ENCODE measurements at places on chromosomes 6 and 20.

DNA sequence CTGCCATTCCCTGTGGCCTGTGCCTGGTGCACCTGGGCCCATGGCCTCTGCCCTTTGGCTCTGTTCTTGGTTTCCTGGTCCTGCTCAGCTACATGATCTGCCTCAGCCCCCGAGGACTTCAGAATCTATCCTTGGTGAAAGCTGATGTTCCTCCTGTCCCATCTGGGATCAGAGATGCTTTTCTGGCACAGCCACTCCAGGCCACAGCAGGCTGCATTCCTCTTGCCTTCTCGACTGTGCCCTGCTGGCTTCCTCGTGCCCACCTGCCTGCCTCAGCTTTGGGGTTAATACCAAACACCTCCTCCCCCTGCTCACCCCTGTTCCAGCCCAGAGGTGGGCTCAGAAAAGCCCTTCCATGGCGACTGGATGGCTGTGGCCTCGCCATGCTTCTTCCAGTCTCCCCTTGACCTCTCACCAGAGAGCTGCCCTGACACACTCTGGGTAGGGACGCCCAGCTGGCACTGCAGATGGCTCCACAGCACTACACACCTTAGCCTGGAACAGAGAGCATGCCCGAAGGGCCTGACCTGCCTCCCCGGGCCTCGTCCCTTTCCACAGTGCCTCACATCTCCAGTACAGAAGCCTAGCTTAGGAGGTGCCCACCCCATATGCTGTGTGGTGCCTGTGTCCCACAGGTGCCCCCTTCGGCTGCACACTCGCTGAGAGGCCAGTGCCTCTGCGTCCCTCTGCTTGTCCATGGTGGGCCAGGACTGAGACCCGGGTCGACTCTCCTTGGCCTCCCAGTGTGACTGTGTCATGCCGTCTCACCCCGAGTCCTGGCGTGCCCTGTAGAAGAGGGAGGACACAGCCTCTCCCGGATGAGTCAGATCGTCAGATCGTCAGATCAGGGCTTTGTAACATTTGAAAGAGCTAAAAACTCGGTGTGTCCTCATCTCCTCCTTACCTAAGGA is 148.8 kb downstream of the DTNBP1 start:
- DNase-seq, result no peak

DNA sequence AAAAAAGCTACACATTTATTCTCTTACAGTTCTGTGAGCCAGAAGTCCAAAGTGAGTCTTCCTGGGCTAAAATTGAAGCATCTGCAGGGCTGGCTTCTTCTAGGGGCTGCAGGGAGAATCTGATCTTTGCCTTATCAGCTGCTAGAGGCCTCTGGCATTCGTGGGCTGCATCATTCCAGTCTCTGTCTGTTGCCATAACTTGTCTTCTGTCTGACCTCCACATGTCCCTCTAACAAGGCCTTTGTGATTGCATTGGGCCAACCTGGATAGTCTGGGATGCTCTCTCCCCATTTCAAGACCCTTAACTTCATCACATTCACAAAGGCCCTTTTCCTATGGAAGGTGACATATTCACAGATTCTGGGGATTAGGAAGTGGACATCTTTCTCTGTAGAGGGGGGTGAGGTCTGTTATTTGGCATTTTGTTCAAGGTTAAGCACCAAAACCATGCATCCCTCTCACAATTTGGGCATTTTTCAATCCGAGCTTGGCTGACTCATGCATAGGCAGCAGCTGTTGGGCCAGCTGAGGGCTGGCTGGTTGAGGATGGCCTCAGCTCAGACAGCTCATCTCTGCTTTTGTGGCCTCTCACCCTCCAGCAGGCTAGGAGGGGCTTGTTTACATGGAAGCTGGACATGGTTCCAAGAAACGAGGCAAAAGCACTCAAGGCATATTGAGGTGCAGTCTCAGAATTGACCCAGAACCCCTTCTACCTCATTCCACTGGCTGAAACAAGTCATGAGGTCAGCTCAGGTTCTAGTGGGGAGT is 116.1 kb upstream of the NXT1 start:
- DNase-seq, result no peak

- no peak for DNase-seq
These were observed 92.9 kb downstream of the ANKRD60 start for GRCh38 chr20:58135441-58136148.

- DNase-seq, result no peak
These were observed 219.5 kb downstream of the BTBD9 start for GRCh38 chr6:38420207-38420606.

GRCh38 chr6:82842721-82843120 is 222.9 kb downstream of the UBE3D start:
- no peak for DNase-seq

DNA sequence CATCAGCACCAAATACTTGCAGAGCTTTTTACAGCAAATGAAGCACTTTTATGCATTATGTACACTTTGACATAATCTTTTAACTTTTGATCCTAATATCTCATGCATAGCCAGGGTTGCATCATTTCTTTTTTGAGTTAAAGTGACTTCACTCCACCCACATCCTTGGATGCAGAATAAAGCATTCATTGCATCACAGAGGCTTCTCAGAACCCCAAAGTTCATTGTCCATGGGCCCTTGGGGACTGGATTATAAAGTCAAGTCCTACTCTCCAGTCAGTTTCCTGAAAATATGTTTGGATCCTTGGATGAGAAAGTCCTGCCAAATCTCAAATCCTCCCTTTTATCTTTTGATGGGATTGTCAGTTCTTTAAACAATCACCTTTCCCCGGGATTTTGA is 10.6 kb upstream of the EFHC1 start:
- no peak for DNase-seq

DNA sequence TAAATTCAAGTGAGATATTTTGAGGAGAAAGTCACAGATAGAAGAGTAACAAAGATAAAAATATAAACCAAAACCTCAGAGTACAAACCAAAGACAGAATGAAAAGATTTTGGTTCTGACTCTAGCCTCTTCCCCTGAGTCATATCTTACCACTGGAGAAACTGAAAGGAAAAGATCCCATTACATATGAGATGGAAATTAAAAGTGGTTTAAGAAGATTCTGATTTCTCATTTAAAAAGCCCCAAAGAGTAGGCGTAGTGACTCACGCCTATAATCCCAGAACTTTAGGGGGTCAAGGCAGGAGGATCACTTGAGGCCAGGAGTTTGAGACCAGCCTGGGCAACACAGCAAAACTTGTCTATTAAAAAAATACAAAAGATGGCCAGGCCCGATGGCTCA is 30.6 kb downstream of the SPINT4 start:
- DNase-seq, result no peak

DNA sequence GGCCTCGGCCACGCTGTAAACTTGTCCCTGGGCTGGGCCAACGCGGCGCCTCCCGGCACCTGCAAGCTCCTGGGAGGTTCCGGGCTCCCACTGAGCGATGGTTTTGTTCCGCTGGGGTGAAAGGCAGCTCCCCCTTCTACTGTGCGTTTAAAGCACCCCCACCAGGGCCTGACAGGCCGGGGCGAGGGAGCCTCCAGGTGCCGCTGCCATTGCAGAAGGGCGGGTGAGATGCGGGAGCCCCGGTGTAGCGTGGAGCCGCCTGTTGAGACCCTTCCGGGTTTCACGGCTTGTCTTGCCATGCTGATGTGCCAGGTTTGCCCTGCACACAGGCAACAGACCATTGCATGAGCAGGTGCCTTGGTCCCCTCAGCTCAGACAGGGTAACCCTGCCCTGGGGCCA is 2.9 kb downstream of the COL20A1 start:
- DNase-seq, result no peak

- no peak for DNase-seq
These were observed 161.5 kb downstream of the MRPL14 start for GRCh38 chr6:43965628-43966373.

DNA sequence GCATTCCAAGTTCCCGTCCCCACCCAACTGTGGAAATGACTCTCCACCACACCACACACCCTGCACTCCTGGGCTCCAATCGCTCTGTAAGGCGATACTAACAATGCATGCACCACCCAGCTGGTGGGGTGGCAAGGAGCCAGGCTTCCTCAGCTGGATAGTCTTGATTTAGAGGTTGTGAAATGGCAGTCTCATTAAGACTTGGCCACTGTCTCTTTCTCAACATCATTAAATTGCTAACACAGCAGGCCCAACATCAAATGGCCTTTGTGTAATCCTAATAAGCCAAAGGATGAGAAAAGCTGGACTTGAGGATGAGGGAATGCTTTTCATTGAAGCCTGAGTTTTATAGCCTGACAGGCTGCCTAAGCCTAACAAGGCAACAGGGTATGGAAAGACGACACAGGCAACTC is 223.7 kb downstream of the GMDS start:
- DNase-seq, result peak; percentile 62

DNA sequence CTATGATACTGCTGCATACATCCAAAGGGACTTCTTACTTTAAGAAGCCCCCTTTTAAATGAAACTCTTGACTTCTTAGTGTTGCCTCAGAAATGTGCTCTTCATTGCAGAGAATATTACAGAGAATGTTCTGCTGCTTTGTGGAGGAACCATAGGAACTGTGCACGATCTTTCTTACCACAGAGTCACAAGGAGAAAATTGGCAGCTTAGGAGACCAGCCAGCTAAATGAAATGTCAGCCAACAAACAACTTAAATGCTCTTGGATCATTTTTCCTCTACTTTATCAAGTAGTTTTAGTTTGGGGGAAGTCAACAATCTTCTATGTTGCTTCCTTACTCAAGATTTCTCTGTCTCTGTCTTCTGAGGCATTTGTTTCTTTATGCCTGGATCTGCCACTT is 125.9 kb upstream of the MLIP start:
- DNase-seq, result no peak

DNA sequence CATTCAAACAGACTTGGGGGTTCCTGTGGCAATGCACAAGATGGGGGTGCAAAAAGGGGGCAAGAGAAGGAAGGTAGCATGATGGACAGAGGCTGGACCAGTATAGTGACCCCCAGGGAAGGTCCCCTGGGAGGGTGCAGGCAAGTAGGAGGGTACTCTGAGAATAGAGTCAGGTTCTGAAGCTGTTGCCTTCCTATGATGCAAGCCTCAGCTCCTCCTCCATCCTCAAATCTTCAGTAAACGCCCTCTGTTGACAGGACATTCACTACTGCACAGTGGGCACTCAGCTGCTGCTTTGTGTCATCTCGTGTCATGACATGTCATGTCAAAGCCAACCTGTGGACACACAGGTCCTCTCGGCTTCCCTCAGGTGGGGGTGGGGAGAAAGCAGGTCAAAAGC is 5.8 kb upstream of the SDCBP2 start:
- DNase-seq, result peak; percentile 34

DNA sequence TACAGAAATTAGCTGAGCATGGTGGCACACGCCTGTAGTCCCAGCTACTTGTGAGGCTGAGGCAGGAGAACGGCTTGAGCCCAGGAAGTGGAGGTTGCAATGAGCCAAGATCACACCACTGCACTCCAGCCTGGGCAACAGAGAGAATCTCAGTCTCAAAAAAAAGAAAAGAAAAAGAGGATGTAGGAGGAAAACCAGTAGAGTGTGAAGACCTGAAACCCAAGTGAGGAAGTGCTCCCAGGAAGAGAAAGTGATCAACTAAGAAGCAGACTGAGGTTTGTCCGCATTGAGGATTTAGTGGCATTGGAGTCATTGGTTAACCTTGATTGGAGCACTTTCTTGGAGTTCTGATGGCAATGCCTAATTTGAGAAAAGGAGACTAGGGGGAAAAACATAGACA is 20.6 kb upstream of the TASP1 start:
- DNase-seq, result no peak

- DNase-seq, result no peak
These were observed 62.8 kb downstream of the ZFAND3 start for GRCh38 chr6:37882292-37882691.

DNA sequence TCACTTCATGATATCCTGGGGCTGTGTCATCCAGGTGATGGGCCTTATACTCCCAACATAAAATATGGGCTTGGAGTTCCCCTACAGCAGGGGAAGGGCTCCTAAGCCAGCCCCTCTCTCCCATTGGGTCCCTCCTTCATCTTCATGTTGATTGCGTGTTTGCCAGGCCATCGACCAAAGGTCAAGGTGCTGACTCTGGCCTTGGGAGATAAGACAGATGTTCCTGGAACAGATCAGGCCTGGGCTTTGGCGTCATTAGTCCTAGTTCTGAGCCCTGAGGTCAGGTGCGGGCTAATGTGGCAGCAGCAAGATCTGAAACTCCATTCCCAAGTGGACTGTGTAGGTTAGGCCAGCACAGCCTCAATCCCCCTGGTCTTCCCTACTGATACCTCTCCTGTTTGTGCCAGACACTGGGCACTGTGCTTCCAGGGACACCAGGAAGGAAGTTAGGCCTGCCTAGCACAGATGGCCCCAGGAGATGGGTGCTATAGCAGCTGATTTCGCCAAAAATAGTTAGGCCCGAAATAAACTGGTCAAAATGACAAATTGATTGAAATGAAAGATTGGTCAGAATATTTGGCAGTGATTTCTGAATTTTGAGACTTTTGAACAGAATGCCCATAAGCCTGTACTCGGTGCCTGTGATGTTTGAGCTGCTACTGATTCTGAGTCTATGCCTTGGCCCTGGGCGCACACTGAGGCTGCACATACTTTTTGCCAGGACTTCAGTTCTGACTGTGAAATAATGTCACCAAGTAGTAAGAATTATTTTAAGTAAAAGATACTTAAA is 28.8 kb downstream of the EPB41L1 start:
- no peak for DNase-seq

DNA sequence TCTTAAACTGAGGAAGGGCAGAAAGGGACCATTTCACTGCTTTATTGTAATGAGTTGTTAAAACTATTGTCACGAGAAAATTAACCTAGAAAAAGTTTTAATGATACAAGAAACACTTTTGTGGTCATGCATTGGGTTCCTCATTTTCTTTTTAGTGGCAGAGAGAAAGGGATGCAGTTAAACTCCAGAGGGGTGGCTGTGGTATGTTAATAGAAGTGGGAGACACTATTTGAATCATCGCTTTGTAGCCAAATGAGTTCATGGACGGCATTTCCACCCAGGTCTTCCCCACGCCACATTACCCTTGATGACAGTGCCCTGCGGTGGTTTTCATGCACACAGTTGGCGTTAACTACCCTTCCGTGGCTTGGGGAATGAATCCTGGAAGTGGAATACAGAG is 235.6 kb downstream of the PLCB1 start:
- peak; percentile 59 for DNase-seq

- peak; percentile 12 for DNase-seq
These were observed 92.8 kb upstream of the EEF1E1 start for GRCh38 chr6:8195040-8195713.

DNA sequence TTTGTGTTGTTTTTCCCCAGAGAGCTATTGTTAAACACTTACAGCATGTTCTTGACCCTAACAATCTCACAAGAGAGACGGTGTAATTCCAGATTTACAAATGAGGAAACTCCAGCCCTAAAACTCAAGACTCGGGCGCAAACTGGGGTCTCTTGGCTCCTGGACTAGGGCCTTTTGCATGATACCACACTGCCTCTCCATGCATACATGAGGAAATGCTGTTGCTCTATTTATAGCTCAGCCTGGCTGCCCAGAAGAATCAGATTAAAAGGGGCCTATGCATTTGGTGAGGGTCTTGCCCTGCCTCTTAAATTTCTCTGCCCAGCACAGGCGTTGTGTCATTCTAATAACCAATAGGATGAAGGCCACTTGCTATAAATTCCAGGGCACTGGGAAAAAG is 30.5 kb upstream of the SNRPB2 start:
- DNase-seq, result no peak

GRCh38 chr6:24666097-24666640 is 530 bp downstream of the TDP2 start:
- DNase-seq, result peak; percentile 53

Data from hematopoietic multipotent progenitor cell treated with erythropoietin and hydrocortisone succinate and interleukin-3 and kit ligand, for 4 days (in vitro differentiated cells).